ENCODE measurements at places on chromosomes 3 and 15. TPM values are rescaled to one million over a fixed set of nuclear protein-coding genes. Genes with fewer than 3 reads are reported as not detected.

DNA sequence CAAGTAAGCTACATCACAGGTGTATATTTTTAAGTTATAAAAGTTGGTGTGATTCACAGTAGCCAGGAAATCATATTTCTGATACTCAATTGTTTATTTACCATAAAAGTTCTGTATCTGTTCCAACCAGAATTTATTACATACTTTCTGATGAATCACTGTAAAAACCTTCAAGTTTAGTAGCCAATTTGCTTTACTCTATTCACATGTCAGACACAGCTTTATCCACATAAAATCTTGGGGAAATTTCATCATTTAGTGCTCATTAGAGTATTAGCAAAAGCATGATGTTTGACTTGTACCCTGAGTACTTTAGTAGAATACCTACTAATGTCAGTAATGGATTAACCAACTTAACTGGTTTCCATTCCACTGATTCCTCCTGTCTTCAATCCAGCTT is 249.8 kb downstream of the POLQ start:
- no peak overlapping the region for H3K4me3 ChIP-seq
- no peaks in the 10 kb centered on the region for H3K27me3 ChIP-seq
- H3K27ac ChIP-seq: no peak overlapping the region
- H3K4me1 ChIP-seq: no peaks in the 10 kb centered on the region
- no peaks in the 10 kb centered on the region for H3K36me3 ChIP-seq

DNA sequence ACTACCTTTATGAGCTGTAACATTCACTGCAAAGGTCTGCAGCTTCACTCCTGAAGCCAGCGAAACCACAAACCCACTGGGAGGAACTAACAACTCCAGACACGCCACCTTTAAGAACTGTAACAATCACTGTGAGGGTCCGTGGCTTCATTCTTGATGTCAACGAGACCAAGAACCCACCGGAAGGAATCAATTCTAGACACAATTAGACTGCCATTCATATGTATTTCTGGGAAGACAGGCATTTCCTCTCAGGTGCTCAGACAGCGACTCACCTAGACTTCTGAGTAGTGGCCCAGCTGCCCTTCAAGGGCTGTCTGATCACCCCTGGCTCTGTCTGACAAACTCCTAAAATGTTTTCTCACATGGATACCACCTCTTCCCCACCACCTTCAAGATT is 506.8 kb downstream of the PDCD6IP start:
- no peak overlapping the region for H3K27ac ChIP-seq
- no peaks in the 10 kb centered on the region for H3K27me3 ChIP-seq
- DNase-seq: no peak
- H3K4me1 ChIP-seq: no peaks in the 10 kb centered on the region
- H3K36me3 ChIP-seq: no peaks in the 10 kb centered on the region

DNA sequence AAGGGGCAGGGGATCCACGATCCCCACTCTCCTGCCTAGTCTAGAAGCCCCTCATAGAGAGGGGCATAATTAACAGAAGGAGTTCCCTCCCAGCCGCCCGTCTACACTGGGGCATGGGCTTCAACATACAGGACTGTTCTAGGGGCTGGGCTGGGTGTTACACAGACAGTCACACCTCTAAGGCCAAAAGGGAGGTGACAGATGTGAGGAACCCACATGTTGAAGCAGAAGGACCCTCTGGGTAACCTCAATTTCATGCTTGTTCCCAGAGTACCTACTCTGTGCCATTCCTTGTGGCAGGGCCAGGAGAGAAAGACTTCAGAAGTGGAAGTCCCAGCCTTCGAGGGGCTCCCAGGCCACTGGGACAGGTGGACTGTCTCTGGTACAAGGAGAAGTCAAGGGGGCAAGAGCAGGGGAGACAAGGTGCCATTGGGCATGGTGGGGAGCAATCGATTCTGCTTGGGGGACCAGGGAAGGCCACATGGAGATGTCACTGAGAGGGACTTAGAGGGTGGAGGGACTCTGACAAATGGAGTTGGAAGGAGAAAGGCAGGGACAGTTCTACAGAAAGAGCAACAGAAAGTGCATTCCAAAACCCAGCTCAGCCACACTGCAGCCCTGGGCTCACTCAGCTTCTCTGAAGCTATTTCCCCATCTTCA is 71.3 kb downstream of the CPN2 start:
- H3K27me3 ChIP-seq: no peaks in the 10 kb centered on the region
- peak; percentile 55 for DNase-seq
- H3K4me3 ChIP-seq: no peak overlapping the region
- H3K27ac ChIP-seq: no peak overlapping the region
- H3K4me1 ChIP-seq: peaks cover 57% of the 10 kb centered on the region
- H3K36me3 ChIP-seq: no peaks in the 10 kb centered on the region

DNA sequence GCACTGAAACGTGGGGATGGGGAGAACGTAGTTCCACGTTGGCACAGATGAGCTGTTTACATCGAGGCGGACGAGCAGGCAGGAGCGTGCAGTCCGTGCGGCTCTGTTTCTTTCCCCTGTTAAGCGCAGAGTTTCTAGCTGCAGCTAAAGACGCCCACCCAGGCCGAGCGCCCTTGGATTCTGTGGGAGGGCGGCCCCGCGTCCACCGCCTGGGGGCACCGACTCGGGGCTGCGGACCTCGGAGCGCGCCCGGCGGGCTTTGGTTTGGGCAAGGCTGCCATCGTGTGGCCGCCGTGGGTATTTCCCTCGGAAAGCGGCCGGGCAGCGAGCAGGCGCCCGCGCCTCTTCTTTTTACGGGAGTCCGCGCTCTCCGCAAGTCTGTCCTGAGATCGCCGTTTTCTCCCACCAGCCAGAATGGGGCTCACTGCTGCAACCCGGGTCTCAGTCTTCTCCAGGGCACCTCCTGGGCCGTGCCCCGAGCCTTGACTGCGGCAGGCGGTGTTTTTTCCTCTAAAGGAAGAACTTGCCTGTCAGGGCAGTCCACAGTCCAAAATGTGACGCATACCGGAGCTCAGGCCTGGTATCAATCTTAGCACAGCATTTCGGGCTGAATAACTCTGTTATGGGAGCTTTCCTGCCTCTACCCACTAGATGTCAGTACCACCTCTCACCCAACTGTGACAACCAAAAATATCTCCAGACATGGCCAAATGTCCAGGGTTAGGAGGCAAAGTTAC is 219.9 kb upstream of the IGF1R start:
- H3K27ac ChIP-seq: peak overlapping the region; percentile 38
- peaks cover 22% of the 10 kb centered on the region for H3K27me3 ChIP-seq
- H3K4me3 ChIP-seq: peak overlapping the region; percentile 38
- DNase-seq: no peak
- H3K36me3 ChIP-seq: no peaks in the 10 kb centered on the region
- peaks cover 13% of the 10 kb centered on the region for H3K4me1 ChIP-seq

DNA sequence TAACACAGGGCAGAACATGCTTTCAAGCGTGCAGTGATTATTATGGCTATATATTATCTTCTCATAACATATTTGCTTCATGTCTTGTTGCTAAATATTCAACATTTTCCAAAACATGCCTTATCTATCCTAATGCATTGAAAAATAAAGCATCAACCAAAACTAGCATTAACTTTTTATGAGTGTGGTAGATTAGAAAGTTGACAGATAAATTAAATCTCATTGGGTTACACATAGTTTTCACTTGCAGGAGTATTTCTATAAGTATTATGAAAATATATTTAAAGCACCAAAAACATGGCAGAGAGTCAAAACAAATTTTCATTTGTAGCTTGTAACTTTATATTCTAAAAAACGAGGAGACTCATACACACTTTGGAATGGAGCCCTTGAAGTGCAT is 141.5 kb downstream of the CADM2 start:
- H3K4me3 ChIP-seq: no peak overlapping the region
- no peaks in the 10 kb centered on the region for H3K4me1 ChIP-seq
- no peak for DNase-seq
- H3K27ac ChIP-seq: no peak overlapping the region
- H3K36me3 ChIP-seq: no peaks in the 10 kb centered on the region

DNA sequence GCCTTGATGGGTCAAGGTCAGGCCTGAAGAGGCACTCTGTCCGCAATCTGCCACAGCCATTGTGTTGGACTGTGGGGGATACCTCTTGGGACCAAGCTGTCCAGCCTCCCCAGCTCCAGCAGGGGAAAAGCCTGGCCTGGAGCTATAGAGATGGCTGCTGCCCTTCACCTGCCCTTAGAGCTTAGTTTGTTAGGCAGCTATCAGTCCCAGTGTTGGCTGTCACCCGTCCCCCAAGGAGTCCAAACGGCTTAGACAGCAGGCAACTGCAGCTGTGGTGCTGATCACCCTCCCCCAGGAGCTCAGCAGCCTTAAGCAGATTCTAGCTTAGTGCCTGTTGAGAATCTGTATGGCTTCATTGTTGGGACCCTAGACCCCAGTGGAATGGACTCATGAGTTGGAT is 180.3 kb downstream of the MYRIP start:
- DNase-seq: no peak
- H3K36me3 ChIP-seq: no peaks in the 10 kb centered on the region
- H3K4me3 ChIP-seq: no peak overlapping the region
- H3K27me3 ChIP-seq: no peaks in the 10 kb centered on the region
- no peaks in the 10 kb centered on the region for H3K4me1 ChIP-seq

GRCh38 chr3:60898321-60898720 is 352.9 kb downstream of the FHIT start:
- no peak overlapping the region for H3K27ac ChIP-seq
- no peaks in the 10 kb centered on the region for H3K36me3 ChIP-seq
- no peaks in the 10 kb centered on the region for H3K4me1 ChIP-seq
- H3K27me3 ChIP-seq: no peaks in the 10 kb centered on the region

- H3K4me3 ChIP-seq: no peak overlapping the region
- H3K36me3 ChIP-seq: no peaks in the 10 kb centered on the region
Measured at GRCh38 chr3:120177707-120178306, 83.6 kb upstream of the GSK3B start.

- H3K36me3 ChIP-seq: no peaks in the 10 kb centered on the region
- DNase-seq: no peak
- H3K27ac ChIP-seq: no peak overlapping the region
- no peaks in the 10 kb centered on the region for H3K4me1 ChIP-seq
- H3K4me3 ChIP-seq: no peak overlapping the region
Measured at GRCh38 chr15:92268900-92269299, 124.8 kb upstream of the ST8SIA2 start.

DNA sequence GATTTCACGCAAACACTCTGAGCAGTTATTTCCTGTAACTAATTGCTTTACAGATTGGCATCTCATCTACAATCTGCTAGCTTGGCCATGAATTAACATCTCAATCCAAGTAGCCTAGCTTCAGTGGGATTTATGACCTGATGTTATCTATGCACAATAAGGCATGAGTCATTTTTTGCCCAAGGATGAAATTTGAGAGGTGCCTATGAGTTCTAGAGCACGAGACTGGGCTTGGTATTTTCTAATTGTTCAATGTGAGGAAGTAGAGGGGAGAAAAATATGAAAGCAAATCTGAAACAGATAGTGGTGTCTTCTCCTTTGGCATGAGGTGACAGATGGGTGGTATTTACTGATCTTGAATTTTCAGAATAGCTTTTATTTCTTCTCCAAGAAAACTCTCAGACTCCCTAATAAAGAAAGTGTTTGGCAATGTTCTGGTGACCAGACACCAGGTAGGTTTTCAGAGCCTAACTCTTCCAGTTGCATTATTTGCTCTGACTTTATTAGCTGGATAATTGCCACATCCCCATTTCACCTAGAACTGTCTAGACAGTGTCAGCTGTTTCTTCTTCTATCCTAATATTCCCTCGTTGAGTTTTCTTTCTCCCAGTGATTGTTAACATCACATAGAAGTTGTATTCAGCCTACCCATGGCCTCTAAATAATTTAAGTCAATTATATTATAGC is 301.0 kb upstream of the UMPS start:
- no peak overlapping the region for H3K27ac ChIP-seq
- peaks cover 13% of the 10 kb centered on the region for H3K4me1 ChIP-seq
- no peak for DNase-seq
- H3K27me3 ChIP-seq: no peaks in the 10 kb centered on the region

The DPH3 gene
- total RNA-seq: 5.5 TPM

The ARHGEF26 gene
- total RNA-seq: 39.5 TPM

The GOLGA6L4 gene
- total RNA-seq: 6.4 TPM

Data from suprapubic skin (tissue), 4 donors.